Uterus (tissue), 4 donors: ENCODE measurements at places on chromosomes 2 and 18.

GRCh38 chr2:102473020-102473419 is at the start of gene SLC9A4:
SLC9A4 (plus strand) TSS chr2:102473226; CDS start chr2:102473760, 534 bp downstream.
- no peaks in the 10 kb centered on the region for H3K36me3 ChIP-seq
- H3K27ac ChIP-seq = no peak within 1 kb of the TSS
- DNase-seq = no peak
- no peak within 1 kb of the TSS for H3K4me3 ChIP-seq
- no peaks in the 10 kb centered on the region for H3K4me1 ChIP-seq

DNA sequence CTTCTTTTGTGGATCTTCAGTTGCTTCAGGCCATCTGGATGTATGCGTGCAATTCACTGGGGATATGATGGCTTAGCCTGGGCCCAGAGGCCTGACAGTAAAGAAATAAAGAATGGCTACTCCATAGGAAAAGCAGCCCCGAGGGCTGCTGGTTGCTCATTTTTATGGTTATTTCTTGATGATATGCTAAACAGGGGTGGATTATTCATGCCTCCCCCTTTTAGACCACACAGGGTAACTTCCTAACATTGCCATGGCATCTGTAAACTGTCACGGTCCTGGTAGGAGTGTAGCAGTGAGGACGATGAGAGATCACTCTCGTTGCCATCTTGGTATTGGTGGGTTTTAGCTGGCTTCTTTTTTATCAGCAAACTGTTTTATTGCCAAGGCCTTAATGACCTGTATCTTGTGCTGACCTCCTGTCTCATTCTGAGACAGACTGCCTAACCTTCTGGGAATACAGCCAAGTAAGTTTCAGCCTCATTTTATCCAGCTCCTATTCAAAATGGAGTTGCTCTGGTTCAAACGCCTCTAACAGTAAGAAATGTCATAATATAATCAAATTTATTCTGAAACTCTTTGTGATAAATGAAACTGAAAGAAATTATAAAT is 60.5 kb downstream of the DSEL start:
- no peaks in the 10 kb centered on the region for H3K4me1 ChIP-seq
- DNase-seq = no peak
- no peak overlapping the region for H3K4me3 ChIP-seq
- no peaks in the 10 kb centered on the region for H3K27me3 ChIP-seq
- H3K36me3 ChIP-seq = no peaks in the 10 kb centered on the region

DNA sequence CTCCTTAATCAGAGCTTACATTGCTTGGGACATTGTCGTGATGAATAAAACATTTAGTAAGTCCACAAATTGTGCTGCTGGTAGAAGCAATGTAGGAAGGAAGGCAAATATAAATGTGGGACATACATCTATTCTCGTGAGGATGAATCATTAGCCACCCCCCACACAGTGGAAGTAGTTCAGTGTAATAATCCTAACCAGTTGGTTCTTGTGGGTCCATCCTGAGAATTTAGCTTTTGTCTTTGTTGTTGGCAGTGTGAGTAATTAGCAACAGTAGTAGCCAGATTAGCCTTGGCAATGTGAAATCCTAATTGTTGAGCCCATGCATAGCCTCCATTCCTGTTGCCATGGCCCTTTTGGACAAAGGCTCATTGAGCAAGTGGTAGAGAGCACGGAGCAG is 532.1 kb downstream of the FBXO15 start:
- no peaks in the 10 kb centered on the region for H3K36me3 ChIP-seq
- DNase-seq = no peak
- no peaks in the 10 kb centered on the region for H3K4me1 ChIP-seq

GRCh38 chr2:104702031-104702850 is 151.7 kb upstream of the POU3F3 start:
- no peak for DNase-seq
- H3K36me3 ChIP-seq = no peaks in the 10 kb centered on the region
- H3K4me3 ChIP-seq = no peak overlapping the region
- no peaks in the 10 kb centered on the region for H3K27me3 ChIP-seq
